ENCODE measurements at places on chromosomes 6 and 20. TPM values are rescaled to one million over a fixed set of nuclear protein-coding genes. Genes with fewer than 3 reads are reported as not detected.

TMC2 gene
- not detected for polyA plus RNA-seq

KIF16B gene
- 7.3 TPM for polyA plus RNA-seq

EYA2 gene
- polyA plus RNA-seq: 0.11 TPM

ENTPD6 gene
- 26.9 TPM for polyA plus RNA-seq

OTOR gene
- not detected for polyA plus RNA-seq

GMNN gene
- polyA plus RNA-seq: 7.7 TPM

SASH1 gene
- 0.55 TPM for polyA plus RNA-seq

SLC35D3 gene
- polyA plus RNA-seq: not detected

STAU1 gene
- 32.4 TPM for polyA plus RNA-seq

MYLK2 gene
- not detected for polyA plus RNA-seq

CLPSL1 gene
- not detected for polyA plus RNA-seq

C4A gene
- polyA plus RNA-seq: 0.23 TPM

GLP1R gene
- polyA plus RNA-seq: not detected

GSTA1 gene
- not detected for polyA plus RNA-seq

KIF25 gene
- not detected for polyA plus RNA-seq

SLC2A10 gene
- polyA plus RNA-seq: not detected

KIAA0408 gene
- polyA plus RNA-seq: 0.76 TPM

TTPAL gene
- polyA plus RNA-seq: 11.3 TPM

SOBP gene
- polyA plus RNA-seq: 1.0 TPM

MUC22 gene
- polyA plus RNA-seq: not detected

SPATA25 gene
- polyA plus RNA-seq: not detected

OR12D3 gene
- polyA plus RNA-seq: not detected

KCNG1 gene
- 3.3 TPM for polyA plus RNA-seq

CD109 gene
- not detected for polyA plus RNA-seq

KIFC1 gene
- polyA plus RNA-seq: 0.23 TPM

GSTA2 gene
- polyA plus RNA-seq: not detected

PSORS1C2 gene
- polyA plus RNA-seq: not detected

LPA gene
- not detected for polyA plus RNA-seq

DDO gene
- polyA plus RNA-seq: not detected

VGLL2 gene
- not detected for polyA plus RNA-seq

CDH22 gene
- not detected for polyA plus RNA-seq

PSORS1C1 gene
- polyA plus RNA-seq: 0.94 TPM

CUL9 gene
- 13.1 TPM for polyA plus RNA-seq

SOX4 gene
- polyA plus RNA-seq: 1.2 TPM

LTA gene
- polyA plus RNA-seq: 16.3 TPM

CST1 gene
- polyA plus RNA-seq: not detected

COL9A1 gene
- not detected for polyA plus RNA-seq

CYP21A2 gene
- polyA plus RNA-seq: not detected

RNF182 gene
- polyA plus RNA-seq: not detected

LY6G6C gene
- polyA plus RNA-seq: not detected

BEND6 gene
- polyA plus RNA-seq: not detected

MEP1A gene
- polyA plus RNA-seq: not detected

XKR7 gene
- not detected for polyA plus RNA-seq

SRMS gene
- 0.43 TPM for polyA plus RNA-seq

MYB gene
- polyA plus RNA-seq: not detected

MMP24OS gene
- polyA plus RNA-seq: 14.0 TPM

CCN6 gene
- not detected for polyA plus RNA-seq

DUSP15 gene
- not detected for polyA plus RNA-seq

HAO1 gene
- not detected for polyA plus RNA-seq

IPCEF1 gene
- polyA plus RNA-seq: 2.1 TPM

TRIM10 gene
- not detected for polyA plus RNA-seq

IL17A gene
- not detected for polyA plus RNA-seq

LY6G6F gene
- polyA plus RNA-seq: 0.95 TPM

TNXB gene
- polyA plus RNA-seq: 0.21 TPM

HLA-DQA2 gene
- 167 TPM for polyA plus RNA-seq

FAM217B gene
- 24.9 TPM for polyA plus RNA-seq

TFEB gene
- polyA plus RNA-seq: 196 TPM

STX7 gene
- polyA plus RNA-seq: 96.7 TPM
